Ammon's horn (tissue), 1 donor: ENCODE measurements at places on chromosomes 16 and 17.

DNA sequence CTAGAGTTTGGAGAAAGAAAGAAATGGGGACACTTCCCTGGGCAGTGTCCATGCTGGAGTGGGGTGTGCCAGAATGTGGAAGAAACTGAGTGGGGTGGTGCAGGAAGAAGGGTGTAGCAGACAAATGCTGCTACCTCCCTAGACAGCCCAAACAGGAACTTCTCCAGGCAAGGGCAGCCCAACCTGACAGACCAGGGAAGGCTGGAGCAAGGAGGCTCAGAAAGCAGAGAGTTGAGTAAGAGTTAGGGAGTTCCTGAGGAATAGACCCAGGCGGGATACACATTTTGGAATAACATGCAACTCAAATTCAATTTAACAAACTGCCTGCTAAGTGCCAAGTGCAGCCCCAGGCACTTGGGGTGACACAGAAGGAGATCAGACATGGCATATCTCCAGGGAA, 1.0 kb upstream of the MYO18A start:
- no peak for DNase-seq

DNA sequence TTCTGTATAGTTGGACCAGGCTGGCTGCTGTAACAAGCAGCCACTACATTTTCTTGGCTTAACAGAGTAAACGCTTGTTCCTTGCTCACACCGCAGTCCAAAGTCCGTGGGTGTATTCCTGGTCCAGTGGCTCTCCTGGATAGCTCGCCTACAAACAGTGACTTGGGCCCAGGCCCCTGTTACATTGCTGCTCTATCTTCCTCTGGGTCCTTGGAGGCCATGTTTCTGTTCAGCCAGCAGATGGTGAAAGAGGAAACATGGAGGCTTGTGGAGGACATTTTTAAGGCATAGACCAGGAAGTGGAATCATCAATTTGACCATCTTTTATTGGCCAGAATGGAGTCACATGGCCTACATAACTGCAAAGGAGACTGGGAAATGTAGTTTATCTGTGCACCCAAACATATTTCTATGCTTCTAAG, 55.1 kb downstream of the ATP2C2 start:
- DNase-seq, result peak; percentile 50

DNA sequence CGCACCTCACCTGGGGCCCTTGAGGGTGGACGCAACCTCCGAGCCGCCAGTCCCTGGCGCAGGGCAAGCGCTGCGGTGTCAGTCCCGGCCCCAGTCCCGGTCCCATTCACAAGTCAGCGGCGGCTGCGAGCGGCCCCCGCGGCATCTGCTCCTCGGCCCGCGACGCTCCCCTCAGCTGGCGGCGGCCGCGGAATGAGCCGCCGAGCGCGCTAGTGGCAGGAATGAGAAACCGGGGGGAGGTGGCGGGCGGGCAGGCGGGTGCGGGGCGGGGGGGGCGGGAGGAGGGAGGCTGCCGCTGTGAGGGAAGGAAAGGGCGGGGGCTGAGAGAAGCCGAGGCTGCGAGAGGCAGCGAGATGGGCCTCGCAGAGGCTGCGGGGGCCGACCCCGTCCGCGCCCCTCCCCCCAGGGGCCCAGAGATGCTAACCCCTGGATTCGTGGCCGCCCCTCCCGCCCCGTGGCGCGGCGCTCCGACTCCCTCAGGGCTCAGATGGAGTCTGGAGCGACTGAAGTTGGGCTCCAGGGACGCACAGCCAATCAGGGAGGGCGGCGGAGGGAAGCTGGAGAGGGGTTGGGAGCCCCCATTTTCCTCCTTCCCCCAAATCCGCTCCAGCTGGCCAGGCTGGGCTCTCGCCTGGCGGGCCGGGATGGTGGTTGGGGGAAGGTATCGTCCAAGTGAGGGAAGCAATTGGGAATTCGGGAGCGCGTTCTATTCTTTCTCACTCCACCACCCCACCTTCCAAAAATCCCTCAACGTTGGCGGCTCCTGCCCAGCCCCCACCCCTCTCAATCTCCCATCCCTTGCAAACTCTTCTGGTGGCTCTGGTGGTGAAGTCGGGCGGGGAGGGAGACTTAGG, at the start of gene CDH11:
Gene CDH11, minus strand, starts transcription at position 194 of the 854 bp plus-strand sequence. CDS start 117,194 bp downstream, outside the sequence.
- DNase-seq, result peak; percentile 68

DNA sequence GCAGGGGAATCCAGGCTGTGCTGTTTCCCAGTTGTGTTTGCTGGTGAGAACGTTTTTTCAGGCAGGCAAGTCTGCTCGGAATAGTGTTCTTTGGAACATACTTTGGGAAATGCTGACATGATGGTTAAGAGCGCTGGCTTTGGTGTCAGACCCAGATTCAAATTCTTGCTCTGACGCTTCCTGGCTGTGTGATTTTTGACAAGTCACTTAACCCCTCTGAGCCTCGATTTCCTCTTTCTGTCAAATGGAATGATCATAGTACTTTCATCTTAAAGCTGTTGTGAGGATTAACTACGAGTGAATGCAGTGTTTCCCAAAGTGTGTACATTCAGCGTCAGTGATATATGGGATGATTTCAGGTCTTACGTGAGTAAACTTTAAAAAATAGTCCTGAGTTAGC, 4.8 kb downstream of the FBRS start:
- no peak for DNase-seq

DNA sequence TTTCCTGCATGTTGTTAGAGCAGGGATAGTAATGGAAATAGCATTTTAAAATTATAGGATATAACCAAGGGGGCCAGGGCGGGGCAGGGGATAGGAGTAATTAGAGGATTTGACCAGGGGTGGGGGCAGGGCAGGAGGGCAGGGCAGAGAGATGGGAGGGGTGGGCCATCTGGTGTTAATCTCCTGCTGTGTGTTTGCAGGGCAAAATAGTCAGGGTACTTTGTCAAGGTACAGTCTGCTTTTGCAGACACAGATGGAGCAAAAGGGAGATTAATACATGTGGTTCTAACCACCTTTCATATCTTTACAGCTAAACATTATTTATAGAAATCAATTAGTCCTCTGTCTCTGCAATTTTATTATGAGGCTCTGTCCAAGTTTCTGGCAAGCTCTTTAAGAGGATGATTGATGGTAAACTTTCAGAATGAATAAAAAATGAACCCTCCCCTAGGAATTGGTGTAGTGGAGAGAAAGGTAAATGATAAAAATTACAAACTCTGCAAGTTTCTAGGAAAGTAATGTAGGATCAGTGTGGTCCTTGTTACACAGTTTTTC, 6.6 kb downstream of the ANKFN1 start:
- DNase-seq, result no peak

DNA sequence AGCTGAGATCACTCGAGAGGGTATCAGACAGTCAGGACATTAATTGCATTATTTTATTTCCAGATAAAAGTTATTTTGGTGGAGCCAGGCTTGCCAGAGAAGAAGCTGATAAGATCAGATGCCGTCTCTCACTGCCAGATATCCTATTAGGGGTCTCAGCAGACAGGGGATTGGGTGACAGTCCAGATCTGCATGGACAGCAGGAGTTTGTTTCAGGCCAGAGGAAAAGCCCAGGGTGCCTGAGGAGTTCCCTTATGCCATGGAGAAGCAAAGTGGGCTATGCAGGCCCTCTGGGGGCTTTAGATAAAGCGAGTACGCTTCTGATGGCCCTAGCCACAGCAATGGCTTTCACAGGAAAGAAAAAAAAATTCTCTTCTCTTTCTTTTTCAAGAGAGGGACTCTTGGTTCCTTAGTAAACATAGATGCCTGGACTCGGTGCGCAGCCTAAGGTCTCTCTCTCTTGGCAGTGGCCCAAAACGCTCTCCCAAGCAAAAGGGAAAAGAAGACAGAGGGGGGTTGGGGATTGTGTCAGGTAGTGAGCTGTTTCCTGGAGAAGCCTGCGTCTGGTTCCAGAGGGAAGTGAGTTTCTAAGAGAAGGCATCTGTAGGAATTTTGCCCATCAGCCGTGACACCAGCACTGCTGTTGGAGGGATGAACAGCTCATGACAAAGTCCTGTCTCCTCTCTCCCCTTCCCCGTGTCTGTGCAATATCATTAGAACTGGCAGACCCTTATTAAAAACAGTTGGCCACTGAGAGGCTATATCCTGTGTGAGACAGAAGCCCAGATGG, 166.3 kb upstream of the FOXF1 start:
- no peak for DNase-seq

DNA sequence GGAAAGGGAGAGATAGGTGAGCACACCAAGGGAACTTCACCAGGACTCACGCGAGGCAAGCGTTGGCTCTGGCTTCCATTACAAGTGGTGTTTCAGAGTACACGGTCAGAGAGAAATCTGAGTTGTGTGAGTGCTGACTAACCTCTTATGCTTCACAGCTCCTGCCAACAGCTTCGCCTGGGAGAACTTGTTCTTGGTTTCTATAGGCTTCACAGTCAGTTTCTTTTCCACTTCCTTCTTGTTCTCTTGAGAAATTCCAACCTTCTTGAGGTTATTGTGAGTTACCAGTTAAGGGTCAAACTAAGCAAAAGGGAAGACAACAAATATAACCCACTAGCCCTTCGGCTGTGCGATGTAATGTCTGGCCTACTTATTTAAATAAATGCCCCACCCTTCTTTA, 18.9 kb downstream of the PSME3IP1 start:
- no peak for DNase-seq

GRCh38 chr16:65312795-65313194, 190.9 kb upstream of the CDH11 start:
- no peak for DNase-seq

- no peak for DNase-seq
Measured at GRCh38 chr17:47604598-47604927, 45.2 kb upstream of the KPNB1 start.

DNA sequence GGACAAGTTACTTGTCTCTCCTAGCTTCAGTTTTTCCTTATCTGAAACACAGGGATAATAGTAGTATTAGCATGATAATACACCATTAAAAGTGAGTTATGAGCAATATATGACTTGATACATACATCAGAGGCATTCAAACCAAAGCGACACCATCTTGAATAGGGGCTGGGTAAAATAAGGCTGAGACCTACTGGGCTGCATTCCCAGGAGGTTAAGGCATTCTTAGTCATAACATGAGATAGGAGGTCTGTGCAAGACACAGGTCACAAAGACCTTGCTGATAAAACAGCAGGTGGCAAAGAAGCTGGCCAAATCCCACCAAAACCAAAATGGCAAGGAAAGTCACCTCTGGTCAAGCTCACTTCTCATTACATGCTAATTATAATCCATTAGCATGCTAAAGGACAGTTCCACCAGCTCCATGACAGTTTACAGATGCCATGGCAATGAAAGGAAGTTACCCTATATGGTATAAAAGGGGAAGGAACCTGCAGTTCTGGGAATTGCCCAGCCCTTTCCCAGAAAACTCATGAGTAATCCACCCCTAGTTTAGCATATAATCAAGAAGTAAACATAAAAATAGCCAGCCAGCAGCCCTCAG, 37.2 kb upstream of the HS3ST3A1 start:
- no peak for DNase-seq

DNA sequence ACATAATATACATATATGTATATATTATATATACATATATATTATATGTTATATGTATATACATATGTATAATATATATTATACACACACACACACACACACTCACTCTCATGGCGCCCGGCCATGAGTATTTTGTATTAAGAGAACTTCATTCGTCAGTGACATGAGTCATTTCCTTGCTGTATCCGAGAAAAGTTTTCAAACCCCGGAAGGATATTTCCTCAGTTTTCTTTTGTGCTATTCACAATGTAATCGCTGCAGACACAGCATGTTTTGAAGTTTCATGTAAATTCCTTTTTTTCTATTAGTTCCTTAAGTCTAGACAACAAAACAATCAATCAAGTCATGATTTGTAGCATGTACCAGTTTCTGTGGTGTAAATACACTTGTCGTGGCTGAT, 33.3 kb downstream of the OR1D5 start:
- no peak for DNase-seq

DNA sequence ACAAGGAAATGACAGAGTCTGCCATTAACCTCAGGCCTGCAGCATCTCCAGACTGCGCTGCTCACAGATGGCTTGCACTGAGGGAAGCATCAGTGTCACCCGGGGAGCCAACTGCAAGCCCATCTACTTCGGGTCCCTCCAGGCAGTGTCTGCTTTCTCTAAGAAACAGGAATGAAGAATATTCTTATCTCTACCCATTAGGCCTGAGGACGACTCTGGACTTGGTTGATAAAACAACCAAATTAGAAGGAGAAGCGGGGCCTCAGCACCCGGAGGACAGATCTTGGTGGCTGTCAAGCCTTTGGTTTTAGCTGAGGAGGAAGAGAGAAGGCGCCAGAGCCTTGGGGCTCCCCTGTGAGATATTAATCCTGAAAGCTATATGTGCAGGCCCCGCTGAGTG, 19.5 kb upstream of the MGAT5B start:
- no peak for DNase-seq

- DNase-seq, result peak; percentile 61
Measured at GRCh38 chr16:71537643-71538042, 11.4 kb downstream of the CHST4 start.

- DNase-seq, result peak; percentile 45
Measured at GRCh38 chr17:9240659-9241370, 219.5 kb downstream of the NTN1 start.

DNA sequence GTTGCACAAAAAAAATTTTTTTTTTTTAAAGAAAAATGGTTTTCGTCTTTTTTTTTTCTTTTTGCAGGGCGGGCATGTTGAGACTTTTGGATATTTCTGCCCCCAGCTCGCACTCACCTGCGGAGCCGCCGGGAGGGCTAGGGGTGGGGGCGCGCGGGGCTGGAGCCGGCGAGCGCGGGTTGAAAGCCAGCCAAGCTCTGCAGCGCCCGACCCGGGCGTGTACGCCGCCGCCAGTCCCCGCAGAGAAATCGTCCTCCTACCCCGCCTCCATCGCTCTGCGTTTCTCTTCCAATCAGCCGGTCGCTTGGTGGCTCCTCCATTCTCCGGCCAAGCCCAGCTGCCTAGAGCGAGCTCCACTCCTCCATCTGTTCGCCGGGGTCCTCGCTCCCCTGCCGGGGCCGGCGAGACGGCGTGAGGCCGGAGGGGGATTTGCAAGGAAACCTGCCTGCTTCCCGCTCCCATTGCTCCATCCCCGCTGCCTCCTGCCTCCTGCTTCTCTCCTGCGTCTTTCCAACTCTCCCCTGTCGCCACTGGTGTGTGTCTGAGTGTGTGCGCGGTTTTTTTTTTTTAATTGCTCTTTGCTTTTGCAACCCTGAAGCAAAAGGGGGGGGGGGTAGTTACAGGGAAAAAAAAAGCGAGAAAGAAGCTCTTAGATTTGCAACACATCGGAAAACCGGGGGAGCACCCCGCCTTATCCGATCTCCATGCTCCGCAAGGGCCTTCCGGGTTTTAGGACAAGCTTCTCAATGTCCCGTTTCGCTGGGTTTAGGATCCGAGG, 1.8 kb upstream of the UBTF start:
- peak; percentile 85 for DNase-seq

- no peak for DNase-seq
Measured at GRCh38 chr17:44757918-44758413, 822 bp upstream of the ADAM11 start.

GRCh38 chr16:83231729-83232128, 576.0 kb upstream of the HSBP1 start:
- no peak for DNase-seq

GRCh38 chr16:88937206-88937621, 39.8 kb downstream of the CBFA2T3 start:
- DNase-seq, result no peak

GRCh38 chr17:74151551-74152315, 51.7 kb upstream of the RPL38 start:
- no peak for DNase-seq
